Stimulated activated CD4-positive, alpha-beta T cell treated with anti-CD3 and anti-CD28 coated beads, Interleukin-15, amount 100 ng/mL, for 1 hour (primary cell): ENCODE measurements at places on chromosomes 5 and 9.

DNA sequence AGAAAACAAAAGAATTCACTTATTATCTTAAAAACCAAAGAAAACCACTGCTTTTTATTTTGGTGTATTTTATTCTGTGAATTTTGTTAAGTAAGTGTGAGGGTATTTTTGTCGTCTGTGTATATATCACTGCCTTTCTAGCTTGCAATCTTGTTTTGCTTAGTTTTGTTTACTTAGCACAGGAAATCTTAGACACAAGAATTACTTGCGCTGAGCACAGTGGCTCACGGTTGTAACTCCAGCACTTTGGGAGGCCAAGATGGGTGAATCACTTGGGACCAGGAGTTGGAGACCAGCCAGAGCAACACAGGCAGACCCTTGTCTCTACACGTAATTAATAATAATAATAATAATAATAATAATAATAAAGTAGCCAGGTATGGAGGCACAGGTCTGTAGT, 230.3 kb downstream of the PAPPA start:
- no peak for DNase-seq

- DNase-seq: no peak
These were observed 124.9 kb downstream of the PPP2R2B start for GRCh38 chr5:146753641-146754040.

DNA sequence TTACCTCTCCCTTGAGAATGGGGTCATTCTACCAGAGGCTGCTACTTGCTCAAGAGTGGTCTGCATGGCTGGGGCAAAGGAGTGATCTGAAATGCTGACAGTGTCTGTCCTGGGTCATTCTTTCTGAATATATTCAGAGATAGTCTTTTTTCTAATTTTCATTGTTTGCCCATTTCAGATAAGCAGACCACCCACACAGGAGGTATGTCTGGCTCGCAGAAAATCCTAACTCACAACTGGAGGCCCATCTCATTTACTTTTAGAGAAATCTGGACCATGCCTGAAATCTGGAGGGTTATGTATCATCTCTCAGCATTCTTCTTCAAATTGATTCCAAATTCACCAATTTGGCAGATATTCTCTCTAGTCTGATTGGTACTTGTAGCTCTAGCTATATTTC, 227.6 kb downstream of the SEC61B start:
- no peak for DNase-seq

DNA sequence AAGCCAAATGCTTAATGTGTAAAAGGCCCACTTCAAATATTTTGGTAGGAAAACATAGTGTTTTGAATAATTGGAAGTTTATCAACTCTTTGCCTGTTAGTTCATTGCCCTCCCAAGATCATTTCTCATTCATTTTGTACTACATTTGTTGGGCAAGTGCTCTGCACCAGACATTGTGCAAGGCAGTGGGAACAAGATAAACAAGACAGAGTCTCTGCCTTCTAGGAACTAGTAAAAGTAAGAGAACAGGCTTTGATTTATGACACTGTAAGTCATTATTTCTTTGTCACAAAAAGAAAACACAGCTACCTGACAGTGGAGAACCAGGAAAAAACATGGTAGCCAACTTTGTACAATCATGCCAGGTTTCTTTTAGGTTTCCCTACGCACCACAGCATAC, 63.7 kb upstream of the PAM start:
- DNase-seq: no peak

GRCh38 chr9:36504156-36504555, 68.5 kb upstream of the MELK start:
- DNase-seq: no peak

DNA sequence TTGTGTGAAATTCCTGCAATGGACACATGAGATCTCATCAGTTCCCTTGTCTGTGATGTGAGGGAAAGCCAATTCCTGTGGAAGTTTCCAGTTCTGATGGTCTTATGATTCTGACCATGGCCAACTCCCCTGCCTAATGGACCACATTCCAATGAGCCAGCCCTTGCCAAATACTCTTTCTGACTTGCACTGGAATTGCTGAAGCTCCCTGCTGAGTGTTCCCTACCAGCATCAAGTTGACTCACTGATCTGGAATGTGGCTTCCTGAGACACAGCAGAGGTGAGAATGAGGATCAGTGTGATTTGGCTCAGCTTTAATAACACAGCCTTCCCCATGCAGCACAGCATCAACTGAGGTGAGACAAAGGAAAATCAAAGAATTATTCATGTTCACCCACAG, 427.8 kb downstream of the KDM4C start:
- no peak for DNase-seq

DNA sequence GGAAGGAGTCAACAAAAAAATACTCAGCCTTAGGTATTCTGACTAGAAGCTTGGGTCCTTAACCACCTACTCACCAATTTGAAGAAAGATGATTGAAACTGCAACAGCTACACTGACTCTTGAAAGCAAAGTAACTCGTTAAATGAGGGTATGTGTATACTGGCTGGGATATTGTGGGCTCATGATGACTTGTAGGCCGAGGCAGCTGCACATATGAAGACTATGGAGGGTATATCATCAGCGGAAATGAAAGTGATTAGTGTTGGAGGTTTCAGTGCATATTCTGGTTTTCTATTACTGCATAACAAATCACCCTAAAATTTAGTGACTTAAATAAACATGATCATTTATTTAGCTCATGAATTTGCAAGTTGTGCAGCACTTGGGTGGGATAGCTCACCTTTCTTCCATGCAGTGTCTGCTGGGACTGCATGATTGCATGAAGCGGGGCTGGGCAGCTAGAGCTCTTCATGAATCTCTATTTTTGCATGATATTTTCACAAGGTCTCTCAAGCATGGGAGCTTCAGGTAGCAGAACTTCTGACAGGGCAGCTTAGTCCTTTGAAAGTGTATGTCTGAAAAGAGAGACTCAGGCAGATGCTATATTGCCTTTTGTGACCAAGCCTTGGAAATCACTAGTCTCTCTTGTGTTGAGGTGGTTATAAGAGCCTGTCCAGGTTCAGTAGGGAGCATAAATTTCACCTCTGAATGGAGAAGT, 96.1 kb upstream of the CDKN2B start:
- DNase-seq: no peak

- no peak for DNase-seq
These were observed 1775.7 kb upstream of the C9orf72 start for GRCh38 chr9:29348999-29349398.

GRCh38 chr5:122507581-122507980, 195.5 kb downstream of the SNCAIP start:
- DNase-seq: no peak

DNA sequence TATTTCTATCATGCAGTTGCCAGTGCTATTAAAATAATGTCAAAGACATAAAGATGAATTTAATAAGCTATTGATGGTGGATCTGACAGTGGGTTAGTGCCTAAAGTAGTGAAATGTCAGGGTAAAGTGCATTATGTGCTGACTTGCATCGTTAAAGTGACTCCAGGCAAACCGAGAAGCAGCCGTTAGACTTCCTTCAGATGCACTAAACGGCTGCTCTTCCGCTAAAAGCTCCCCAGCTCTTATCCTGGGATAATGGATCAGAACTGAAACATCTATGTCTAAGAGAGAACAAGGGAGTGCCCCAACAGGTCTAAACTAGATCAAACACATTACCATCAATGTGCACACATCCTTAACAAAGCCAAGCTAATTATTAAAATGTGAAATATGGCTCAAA, 468.2 kb downstream of the NTRK2 start:
- no peak for DNase-seq

- DNase-seq: no peak
These were observed 11.8 kb downstream of the RBM18 start for GRCh38 chr9:122252796-122253195.

DNA sequence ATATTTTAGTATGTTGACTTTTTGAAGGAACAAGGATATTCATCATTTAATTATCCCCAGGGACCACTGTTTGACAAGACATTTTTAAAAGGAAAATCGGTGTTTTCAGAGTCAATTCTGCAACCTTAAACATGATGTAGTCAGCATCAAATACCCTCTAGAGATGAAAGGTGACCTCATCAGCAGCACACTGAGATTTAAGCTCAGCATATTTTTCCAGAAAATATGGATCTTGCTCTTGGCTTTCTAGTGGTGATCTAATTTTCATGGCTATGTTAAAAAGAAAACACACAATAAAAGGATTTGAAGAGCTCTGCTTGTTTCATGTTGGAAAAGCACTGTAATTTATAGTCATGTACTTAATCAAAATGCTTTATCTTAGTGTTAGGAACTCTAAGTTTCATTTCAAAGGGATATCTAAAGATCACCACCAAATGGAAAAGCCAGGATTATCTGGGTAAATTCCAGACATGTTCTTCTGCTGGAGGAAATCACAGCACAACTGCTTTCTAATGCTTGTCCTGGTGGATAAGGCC, 487.2 kb downstream of the ENC1 start:
- no peak for DNase-seq

GRCh38 chr9:75235632-75236031, 147.3 kb downstream of the OSTF1 start:
- DNase-seq: no peak

DNA sequence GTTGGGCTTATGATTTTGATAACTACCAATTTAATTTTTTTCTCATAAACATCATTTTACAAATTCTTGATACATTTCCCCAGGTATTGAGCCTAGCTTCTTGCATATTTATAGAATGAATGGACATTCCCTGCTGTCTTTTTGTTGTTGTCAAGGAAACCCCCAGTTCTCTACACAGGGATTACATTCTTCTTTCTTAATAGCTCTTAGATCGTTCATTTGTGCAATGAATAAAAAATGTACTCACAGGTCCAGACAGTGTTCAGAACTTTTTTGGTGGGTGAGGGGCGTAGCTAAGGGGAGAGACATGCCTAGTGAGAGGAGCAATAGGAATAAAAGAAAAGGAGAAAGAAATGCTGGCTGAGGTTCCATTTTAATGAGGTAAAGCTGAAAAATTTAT, 58.6 kb downstream of the VCAN start:
- DNase-seq: no peak

DNA sequence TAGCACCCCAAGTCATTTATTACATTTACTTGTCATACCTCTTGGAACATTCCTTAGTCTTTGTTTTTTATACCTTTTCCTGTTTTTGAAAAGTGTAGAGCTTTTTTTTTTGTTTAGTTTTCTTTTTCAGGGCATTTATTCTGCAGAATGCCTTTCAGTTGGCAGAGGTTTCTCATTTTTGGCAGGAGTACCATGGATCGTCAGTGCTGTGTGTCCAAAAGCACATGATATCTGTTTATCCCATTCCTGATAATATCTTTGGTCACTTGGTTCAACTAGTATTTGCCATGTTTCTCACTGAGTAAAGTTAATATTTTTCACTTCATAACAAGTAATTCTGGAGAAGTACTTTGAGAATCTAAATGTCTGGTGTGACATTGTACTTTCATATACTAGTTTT, 10.7 kb downstream of the OGN start:
- DNase-seq: no peak

- no peak for DNase-seq
These were observed 8.9 kb upstream of the BNC2 start for GRCh38 chr9:16879416-16879815.

DNA sequence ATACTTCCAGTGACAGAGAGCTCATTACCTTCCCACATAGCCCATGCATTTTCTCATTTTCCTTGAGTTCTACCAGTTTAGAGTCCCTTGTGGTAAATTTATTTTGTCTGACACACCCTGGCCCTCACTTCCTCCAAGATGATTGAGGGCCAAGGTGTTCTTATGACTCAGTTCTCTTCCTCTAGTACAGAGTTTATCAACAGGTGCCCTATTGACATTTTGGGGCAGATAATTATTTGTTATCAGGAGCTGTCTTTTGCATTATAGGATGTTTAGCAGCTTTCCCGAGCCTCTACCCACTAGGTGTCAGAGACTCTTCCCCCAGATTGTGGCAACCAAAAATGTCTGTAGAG, 7.1 kb downstream of the SLC36A3 start:
- no peak for DNase-seq

- no peak for DNase-seq
These were observed 113.2 kb upstream of the RANBP3L start for GRCh38 chr5:36414869-36415282.

DNA sequence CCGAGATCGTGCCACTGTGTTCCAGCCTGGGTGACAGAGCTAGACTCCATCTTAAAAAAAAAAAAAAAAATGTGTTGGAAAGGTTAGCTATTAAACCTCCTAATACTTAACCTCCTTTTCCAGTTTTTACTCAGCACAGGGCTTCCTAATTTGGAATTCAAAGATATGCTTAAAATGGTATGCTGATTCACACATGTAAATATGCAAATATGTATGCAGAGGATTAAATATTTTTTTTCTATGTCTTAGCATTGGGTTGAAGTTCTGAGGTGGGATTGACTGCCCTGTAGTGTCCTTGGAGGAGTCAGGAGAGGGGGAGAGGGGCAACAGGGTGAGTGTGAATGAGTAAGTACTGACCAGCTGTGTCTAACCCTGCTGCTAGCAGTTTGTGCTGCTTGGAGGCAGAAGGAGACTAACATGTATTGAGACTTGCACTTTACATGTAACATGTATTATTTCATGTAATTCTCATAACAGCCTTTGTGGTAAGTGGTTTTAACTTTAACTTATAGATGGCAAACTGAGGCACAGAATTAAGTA, 63.2 kb downstream of the SLC44A1 start:
- DNase-seq: no peak

DNA sequence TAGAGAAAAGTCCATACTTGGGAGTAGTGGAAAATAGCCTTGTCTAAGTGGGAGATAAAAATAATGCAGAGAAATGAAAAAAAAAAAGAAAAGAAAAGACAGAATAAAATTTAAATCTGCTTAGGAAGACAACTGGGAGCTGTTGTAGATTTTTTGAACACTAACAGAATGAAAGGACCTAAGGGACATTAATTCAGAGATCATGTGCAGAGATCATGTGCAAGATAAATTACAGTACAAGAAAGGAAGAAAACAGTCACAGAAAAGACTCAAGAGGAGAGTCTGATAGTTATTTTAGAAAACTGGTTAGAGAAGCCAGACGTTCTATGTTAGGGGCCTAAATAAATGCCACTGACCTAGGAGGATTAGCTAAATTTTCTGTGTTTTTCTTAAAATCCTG, 1226.8 kb upstream of the NUDT12 start:
- no peak for DNase-seq

- no peak for DNase-seq
These were observed 10.5 kb downstream of the MLLT3 start for GRCh38 chr9:20611691-20612287.

DNA sequence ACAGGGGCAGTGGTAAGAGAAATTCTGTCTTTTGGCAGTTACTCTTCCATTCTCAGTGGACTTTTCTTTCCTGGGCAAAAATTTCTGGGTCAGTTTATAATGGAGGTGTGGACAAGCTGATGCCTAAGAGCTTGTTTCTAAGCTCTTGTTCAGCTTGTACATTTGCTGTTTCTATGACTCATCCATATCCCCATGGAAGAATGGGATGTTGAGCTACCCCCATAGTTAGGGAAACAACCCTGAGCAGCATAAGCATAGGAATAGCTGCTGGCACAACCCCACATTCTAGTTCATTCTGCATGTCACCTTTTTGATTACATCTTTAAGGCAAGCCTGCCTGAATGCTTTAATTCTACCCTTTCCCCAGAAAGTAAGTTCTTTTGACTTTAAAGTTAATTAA, 173.3 kb downstream of the PSAT1 start:
- no peak for DNase-seq
